NCI-H526 (cell line): ENCODE measurements at places on chromosomes 16 and 17.

- peak; percentile 33 for DNase-seq
Observed at GRCh38 chr17:75240394-75241142, 20.8 kb downstream of the GGA3 start.

- no peak for DNase-seq
Observed at GRCh38 chr16:50570808-50571598, 22.8 kb downstream of the NKD1 start.

- DNase-seq = peak; percentile 69
Observed at GRCh38 chr17:35731239-35731916, at the start of gene RASL10B. RASL10B (plus strand) TSS chr17:35731639; CDS start chr17:35735185, 3,546 bp downstream.

DNA sequence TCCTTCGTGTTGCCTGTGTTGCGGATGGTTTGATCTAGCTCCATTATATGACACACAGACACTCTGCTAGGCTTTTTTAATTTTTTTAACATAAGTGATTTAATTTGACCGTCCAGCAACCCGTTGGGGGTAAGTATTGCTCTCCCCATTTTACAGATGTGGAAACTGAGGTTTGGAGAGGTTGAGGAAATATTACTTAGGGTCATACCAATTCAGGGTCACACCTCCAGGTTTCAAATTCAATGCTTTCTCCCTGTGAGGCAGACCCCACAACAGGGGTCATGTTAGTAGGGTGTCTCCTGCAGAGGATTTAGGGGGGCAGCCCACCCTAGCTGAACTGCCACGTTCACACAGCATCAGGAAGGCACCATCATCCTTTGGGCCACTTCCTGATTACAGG is 179.4 kb downstream of the COPRS start:
- no peak for DNase-seq

GRCh38 chr16:87063543-87063942 is 253.6 kb downstream of the C16orf95 start:
- DNase-seq = no peak

DNA sequence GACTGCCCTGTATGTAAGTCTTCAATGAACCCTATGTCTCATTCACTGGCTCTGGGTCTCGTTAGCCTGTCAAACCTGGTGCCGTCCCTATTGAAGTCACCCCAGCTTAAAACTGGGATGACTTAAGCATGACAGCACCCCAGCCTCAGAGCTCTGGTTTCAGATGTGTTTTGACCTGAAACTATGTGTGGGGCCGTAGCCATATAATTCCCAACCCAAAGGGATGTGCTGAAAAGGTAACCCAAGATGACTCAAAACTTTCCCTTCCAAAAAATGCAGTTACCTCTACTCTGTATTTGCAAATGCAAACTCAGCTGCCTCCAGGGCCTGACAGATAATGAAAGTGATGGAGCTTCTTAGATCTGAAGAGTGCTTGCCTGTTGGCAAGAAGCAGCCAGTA is 478.3 kb upstream of the ERCC4 start:
- DNase-seq = no peak

GRCh38 chr17:28760601-28761562 is 17.1 kb downstream of the TRAF4 start:
- DNase-seq = no peak

- DNase-seq = no peak
Observed at GRCh38 chr17:55521186-55521585, 9.9 kb upstream of the SMIM36 start.

DNA sequence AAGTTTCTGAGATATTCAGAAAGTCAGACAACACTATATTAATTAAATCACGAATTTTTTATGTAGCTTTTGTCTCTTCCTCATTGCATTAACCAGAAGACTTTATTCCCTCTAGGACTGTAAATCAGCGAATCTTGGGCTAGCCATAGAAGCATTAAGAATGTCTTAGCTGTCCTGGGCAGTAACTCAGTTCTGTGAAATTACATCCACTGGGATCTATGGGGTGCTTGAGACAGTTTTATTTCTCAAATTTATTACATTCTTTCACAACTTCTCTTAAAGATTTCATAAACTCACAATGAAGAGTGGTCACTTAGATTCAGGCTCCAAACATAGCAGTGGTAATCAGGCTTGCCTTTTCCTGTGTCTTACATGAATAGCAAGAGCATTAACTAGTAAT is 1153.4 kb downstream of the CDH8 start:
- DNase-seq = no peak

DNA sequence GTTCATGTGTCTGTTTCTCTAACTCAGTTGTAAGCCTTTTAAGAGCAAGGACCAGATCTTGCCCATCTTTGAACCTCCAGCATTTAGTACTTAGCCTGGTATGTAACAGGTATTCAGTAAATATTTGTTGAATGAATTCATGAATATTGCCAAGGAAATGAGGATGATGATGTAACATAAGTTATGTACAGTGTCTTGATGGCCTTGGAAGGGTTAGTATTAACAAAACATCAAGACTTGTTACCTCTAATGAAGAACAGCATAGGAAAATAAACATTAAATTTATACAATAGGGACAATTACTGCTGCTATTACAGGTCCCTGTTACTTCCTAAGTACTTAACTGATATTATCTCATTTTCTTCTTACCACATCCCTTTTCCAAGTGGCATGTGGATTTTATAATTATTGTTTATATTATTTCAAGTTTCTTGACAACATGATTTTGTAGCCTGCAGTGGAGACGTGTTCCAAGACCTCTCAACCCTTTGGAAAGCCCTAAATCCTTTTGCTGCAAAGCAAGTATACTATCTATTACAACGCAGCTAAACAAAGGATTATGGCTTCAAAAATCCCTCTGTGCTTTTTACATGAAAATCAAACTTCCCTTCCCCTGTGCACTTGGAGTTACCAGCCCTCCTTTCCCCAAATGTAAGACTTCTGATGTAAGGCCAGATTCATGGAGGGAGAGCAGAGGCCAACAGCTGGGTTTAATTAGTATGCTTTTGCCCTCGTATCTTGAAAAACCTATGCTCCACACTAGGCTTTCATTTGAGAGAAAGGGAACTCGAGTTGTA is 77.4 kb upstream of the SMIM36 start:
- DNase-seq = no peak

DNA sequence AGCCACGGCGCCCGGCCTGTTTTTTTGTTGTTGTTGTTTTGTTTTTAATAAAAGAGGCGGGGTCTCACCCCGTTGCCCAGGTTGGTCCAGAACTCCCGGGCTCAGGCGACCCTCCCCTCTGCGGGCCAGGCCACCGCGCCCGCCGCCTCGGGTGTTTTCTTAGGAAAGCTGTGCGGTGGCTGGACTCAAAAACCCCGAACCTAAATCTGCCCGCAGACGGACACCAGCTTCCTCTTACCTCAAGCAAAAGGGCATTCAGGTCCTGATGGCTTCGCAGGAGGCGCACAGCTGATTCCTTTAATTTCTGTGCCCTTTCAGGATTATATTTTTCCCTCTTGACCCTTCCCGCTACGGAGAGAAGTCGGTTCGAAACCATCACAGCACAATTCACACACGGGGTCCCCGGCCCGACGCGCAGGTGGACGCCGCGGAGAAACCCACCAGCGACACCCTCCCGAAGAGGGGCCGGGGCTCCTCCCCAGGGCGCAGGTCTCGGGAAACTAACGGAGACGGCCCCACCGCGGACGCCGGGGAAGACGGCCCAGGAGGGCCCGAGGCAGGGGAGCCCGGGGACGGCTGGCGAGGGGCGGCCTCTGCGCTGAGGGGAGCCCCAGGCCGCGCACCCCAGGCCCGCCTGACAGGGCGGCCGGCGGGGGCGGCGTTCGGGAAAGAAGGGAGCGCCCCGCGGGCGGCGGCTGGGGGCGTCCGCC is 653 bp downstream of the FANCA start:
- peak; percentile 26 for DNase-seq

- no peak for DNase-seq
Observed at GRCh38 chr17:83131401-83132011, 52.1 kb downstream of the METRNL start.

- no peak for DNase-seq
Observed at GRCh38 chr16:68987734-68988457, 117.6 kb upstream of the HAS3 start.

- DNase-seq = no peak
Observed at GRCh38 chr17:6596081-6596480, 39.7 kb upstream of the PITPNM3 start.

GRCh38 chr17:4960279-4960922 is 7.2 kb downstream of the SPAG7 start:
- no peak for DNase-seq

GRCh38 chr16:49533422-49533821 is 159.8 kb downstream of the C16orf78 start:
- no peak for DNase-seq

DNA sequence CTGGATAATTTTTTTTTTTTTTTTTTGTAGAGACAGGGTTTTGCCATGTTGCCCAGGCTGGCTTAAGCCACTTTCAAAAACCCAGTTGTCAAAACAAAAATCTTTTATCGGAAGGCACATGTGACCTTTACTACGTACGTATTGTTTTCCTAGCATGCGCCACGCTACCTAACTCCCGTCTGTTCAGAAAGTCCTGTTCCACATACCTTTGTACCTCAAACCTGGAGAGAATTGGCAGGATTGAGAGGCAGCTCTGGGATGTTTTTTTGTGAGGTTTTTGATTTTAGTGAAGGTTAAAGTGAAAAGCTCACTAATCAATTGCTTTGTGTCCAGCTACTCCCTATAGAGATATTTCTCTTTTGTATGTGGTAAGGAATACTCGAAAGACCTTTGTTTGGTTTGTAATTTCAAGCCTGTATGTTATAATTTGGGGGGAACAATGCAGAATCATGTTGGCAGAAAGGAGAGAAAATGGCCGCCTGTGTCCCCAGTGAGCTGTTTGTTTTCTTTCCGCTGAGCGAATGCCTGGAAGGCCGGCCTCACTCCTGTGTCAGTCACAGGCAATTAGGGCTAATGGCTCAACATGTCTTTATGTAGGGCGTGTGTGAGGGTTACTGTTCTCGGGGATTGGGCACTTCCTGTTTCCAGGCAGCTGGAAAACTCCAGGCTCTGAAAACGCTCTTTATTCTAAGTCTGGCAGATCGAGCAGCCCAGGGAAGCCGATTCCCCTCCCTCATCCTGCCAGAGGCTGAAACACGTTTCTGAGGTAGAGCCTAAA is 60.8 kb upstream of the CLEC18A start:
- peak; percentile 57 for DNase-seq

- no peak for DNase-seq
Observed at GRCh38 chr16:74029115-74029792, 267.4 kb upstream of the PSMD7 start.

- no peak for DNase-seq
Observed at GRCh38 chr16:54194334-54194743, 92.2 kb downstream of the IRX3 start.

GRCh38 chr16:49567950-49568349 is 194.3 kb downstream of the C16orf78 start:
- DNase-seq = no peak

- DNase-seq = no peak
Observed at GRCh38 chr17:9671559-9671958, 26.2 kb downstream of the USP43 start.

DNA sequence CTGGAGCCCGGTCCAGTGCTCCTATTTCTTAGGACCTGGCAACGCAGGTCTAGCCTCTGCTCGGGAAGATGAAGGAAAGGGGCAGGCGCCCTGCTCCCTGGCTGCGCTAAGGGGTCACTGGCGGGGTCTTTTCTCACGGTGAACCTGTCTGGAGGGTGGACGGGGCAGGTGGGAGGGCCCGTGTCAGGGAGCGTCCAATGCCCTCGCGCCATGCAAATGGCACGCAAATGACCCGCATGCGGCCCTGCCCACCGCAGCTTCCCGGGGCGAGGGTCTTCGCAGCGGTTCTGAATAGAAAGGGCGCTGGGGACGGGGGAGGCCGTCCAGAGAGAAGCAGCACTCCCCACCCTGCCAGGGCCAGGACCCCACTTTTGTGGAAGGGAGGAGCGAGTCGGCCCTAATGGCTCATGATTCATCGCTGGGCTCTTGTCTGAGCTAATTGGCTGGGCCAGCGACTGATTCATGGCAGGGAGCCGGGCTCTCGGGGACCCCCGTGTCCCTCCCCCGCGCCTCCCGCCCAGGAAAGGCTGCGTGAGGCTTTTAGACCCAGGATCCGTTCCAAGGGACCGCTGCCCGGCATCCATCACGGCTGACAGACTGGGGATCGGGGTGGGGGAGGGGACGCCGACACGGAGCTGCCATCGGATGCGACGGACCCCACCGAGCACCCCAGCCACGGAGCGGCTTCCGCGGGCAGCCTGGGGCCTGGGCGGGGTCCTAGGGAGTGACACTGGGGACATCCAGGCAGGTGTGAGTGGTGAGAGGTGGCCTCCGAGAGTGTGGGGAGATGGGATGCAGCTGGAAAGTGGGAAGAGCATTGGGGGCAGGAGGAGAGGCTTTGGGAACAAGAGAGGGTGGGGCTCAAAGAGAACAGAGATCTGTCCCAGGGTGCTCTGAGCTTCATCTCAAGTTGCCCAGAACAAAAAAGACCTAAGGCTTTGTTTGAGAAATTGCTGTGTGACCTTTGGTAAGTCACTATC is 25.0 kb upstream of the NGFR start:
- DNase-seq = peak; percentile 64

- DNase-seq = peak; percentile 82
Observed at GRCh38 chr16:52497067-52497816, 49.7 kb downstream of the TOX3 start.
